ENCODE measurements at places on chromosomes 3 and 15.
A peak's percentile ranks its signal among the peaks of the same experiment; 100 is the strongest.

DNA sequence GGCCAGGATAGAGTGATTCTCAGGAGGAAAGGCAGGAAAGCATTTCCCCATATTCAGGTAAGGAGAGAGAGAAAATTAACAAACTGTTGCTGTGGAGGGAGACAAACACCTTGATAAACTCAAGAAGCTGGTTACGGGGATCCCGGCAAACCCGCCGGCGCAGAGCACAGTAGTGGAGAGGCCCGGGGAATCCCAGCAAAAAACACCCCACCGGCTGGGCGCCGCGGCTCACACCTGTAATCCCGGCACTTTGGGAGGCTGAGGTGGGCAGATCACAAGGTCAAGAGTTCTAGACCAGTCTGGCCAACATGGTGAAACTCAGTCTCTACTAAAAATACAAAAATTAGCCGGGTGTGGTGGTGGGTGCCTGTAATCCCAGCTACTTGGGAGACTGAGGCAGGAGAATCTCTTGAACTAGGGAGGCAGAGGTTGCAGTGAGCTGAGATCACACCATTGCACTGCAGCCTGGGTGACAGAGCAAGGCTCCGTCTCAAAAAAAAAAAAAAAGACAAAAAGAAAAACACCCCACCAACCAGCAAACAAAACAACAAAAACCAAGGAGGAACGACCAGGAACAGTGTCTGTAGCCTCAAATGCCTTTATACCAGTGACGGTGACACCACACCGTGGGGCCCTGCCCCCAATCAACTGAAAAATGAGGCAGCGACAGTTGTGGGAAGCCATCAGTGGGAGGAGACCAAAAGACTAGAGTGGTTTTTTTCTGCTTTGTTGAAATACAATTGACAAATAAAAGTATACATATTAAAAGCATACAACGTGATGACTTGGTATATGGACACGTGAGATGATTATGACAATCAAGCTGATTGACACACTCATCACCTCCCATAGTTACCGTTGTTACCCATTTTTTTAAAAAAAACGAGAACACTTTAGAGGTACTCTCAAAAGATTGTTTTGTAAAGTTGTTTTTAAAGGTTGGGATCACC, 40.2 kb upstream of the IDH2 start:
- no peak for DNase-seq

DNA sequence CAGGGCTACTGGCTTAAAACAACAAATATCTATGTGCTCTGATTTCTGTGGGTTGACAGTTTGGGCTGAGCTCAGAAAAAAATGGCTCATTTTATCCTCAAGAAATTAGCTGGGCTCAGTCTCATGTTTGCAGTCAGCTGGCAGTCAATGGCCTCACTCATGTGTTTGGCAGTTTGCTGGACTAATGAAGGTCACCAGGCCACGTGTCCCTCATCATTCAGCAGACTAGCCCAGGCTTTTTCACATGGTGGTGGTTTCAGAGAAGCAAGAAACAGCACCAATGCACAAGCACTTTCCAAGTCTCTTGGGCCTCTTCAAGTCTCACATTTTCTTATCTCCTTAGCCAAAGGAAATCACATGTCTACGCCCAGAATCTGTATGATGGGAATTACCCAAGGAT, 478.3 kb upstream of the PPP2R3A start:
- DNase-seq = no peak

DNA sequence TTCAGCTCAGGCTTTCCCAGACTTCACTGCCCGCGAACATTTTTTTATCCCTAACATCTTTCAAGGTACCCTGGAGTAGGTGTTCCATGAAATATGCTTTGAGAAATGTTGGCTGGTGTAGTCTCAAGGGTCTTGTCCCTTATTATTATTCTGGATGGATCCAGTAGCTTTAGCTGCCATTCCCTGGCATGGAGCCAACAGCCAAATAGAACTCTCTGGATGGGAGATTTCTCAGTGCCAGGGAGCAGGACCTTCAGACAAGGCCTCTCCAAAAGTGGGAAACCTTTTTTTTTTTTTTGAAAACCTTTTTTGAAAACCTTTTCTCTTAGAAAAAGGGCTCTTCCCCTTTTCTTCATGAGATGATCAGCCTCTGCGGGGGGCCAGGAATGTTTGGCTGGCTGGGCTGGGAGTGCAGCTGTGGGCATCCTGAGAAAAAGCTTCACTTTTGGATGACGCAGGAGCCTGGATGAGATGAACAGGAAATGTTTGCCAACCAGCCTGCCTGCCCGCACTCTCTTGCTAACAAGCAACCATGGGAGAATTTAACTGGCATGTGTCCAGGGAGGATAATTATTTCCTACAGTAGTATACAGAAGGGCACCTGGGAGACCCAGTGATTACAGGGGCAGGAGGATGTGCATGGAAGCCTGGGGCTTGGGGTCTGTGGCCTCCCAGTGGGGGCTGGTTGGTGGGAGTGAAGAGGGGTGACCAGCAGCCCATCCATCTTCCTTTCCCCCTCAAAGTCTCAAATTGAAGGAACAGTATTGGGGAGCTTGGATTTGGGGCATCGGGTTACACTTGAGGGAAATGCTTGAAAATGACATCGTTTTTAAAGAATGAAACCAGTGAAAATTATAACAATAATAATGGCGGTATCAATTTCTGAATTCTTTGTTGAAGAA, 109.1 kb upstream of the LRIG1 start:
- DNase-seq = peak; percentile 28

DNA sequence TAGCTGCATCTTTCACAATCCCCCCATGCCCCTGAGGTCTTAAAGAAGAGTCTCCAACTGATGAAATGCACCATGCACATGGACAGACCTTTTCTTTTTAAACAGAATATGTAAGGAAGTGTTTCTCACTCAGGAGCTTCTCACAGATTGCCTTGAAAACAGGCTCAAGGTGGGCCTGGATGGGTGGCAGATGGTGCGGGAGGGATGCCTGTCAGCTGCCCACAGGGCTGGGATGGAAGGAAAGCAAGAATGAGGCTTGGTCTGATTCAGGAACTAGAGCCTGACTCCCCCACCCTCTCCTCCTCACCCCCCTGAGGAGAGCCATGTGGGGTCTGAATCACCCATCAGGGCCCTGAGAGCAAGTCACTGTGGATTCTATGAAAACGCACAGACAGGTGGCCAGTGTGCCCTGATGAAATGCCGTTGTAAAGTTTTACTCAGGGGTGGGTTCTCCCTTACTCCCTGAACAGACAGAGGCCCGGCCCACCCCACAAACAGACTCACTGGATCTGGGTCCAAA, 67.2 kb downstream of the UMPS start:
- no peak for DNase-seq

DNA sequence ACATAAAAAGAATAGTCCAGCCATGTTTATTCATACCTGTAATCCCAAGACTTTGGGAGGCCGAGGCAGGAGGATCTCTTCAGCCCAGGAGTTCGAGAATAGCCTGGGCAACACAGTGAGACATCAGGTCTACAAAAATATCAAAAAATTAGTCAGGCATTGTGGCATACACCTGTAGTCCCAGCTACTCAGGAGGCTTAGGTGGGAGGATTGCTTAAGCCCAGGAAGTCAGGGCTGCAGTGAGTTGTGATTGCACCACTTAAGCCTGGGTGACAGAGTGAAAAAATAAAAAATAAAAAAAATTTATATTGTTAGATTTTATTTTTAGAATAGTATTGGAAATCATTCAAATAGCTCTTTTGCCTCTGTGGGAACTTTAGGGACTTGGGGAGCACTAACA, 12.8 kb upstream of the TM4SF1 start:
- no peak for DNase-seq

DNA sequence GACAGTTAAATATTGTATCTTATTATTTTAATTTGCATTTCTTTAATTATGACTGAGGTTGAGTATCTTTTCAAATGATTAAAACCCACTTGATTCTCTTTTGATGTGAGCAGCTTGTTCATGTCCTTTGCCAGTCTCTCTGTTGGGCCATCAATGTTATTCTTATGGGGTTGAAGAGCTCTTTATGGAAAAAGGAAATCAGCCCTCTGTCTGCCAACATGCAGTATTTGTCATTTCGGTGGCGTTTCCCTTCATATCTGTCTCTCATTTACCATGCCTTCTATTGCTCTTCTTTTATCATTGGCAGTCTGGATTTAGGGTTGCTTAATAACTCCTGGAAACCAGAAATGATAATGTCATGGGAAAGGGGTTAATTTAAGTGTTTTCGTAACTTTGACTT, 340.7 kb upstream of the DNAJC19 start:
- no peak for DNase-seq

DNA sequence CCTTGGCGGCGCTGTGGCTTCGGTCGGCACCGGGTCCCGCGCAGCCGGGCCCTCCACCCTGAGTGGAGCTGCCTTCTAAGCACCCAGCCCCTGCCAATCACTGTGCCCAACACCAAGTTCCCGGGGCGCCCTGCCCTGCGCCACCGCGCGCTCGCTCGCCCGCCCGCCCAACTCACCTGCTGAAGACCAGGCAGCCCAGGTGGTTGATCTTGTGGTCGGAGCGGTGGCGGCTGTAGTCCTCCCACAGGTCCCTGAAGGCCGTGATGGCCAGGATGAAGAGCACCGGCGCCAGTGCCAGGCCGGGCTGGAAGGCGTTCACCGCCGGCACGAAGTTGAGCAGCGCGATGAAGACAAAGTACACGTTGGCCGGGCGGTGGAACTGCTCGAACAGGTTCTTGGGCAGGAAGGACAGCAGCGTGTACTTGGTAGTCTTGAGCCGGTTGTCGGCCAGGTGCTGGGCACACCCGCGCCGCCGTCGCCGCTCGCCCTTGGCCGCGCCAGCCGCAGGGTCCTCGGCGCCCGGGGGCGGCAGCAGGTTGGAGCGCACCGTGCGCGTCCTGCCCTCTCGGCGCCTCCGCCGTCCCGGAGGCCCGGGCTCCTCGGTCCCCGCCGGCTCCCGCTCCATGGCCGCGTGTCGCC, 536 bp downstream of the ATP10A start:
- no peak for DNase-seq

- DNase-seq = no peak
These were observed 239.9 kb upstream of the TPM1 start for GRCh38 chr15:62802612-62803011.

GRCh38 chr3:116000311-116000710, 377.0 kb downstream of the GAP43 start:
- DNase-seq = no peak

- no peak for DNase-seq
These were observed 213.8 kb upstream of the FEZF2 start for GRCh38 chr3:62587169-62587568.

DNA sequence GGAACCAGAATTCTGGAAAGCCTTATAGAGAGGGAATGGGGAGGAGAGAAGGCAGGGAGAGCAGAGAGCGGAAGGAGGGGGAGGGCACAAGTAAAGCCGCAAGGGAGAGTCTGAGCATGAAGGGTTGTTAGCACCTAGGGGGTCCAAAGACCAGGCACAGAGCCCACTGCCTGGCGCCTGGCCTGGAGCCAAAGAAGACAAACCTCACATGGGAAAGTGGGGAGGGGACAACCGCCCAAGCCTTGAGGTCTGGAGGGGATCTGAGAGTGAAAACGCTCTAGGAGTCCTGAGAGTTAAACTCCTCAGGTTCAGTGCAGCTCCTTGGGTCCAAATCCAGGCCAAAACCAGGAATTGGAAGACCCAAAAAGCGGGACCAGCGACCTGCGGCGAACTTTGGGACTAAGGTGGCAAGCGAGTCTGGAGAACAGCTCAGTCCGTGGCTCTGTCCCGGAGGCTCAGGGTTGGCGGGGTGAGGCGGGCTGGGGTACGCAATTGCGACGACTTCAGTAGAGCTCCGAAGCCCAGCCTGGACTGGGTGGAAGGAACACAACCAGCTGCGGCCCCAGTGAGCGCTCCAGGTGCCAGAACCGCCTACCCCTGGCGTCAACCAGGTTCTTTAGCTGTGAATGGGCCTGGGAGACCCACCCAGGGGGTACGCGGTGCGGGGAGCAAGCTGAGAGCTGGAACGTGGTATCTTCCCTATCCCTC, 807 bp upstream of the INAFM2 start:
- DNase-seq = no peak

GRCh38 chr15:75167588-75168350, 33.9 kb upstream of the C15orf39 start:
- no peak for DNase-seq

DNA sequence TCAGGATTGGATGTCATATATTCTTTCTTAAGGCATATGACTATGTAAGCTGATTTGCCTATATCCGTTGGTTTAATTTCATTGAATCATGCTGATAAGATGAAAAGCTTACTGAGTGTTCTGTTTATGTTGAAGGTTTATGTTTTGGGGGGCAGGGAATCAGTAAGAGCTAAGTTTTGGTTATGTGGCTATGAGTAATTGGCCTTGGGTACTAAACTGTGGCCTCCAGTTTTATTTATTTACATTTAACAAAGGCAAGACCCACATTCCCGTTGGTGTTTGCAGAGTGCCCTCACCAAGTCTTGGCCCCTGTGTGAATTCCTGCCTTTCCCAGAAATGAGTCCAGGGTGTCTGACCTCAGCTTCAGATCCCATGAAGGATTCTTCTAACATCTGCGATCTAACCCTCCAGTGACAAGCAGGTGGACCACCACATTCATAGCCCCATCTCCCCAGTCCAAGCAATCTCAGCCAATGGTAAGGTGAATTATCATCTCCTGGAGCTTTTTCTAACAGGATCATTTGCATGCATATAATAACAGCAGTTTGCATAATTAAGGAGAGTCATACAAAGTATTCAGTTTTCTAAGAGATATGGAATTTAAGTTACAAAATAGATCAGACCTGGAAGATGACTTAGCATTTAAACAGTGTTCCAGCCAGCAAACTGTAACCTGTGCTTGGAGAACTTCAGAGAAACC, 27.4 kb downstream of the GLDN start:
- no peak for DNase-seq

GRCh38 chr15:90386221-90386620, 1.8 kb upstream of the IQGAP1 start:
- no peak for DNase-seq

- DNase-seq = no peak
These were observed 381.2 kb upstream of the ATP11B start for GRCh38 chr3:182412066-182412465.

DNA sequence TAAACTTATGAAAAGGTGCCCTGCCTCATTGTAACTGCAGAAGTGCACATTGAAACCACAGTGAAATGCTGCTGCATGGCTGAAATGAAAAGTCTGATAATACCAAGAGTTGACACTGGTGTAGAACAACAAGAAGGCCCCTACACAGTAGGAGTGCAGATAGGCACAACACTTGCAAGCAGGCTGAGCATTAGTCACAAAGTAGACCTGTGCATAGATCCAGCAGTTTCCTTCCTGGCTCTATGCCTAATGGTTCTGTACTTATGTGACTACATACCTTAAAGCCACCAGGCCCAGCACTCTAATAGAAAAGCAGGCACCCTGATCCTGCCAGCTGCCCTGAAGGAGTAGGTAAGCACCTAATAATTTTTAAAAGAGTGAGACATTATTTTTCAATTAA, 41.8 kb downstream of the PRR23E start:
- DNase-seq = no peak

DNA sequence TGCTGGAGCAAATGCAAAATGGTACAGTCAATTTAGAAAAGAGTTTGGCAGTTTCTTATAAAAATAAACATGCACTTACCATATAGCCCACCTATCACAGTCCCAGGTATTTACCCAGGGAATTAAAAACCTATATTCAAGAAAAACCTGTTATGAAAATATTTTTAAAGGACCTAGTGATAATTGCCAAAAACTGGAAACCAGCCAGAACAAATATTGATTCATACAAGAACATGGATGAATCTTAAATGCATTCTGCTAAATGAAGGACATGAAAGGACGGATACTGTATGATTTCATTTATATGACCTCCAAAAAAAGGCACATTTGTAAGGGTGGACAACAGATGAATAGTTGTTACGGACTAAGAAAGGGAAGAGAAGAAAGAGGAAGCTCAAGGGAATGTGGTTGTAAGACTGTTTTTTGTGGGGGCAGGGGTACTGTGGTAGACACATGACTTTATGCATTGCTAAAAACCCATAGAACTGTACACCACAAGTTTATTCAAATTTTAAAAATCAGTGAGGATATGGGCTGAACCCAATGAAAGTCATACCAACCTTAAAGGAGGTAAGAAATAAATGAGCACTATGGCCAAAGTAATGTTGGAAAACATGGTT, 61.0 kb downstream of the ZBBX start:
- no peak for DNase-seq
